Omental fat pad (tissue), 4 donors: ENCODE measurements at places on chromosomes 5 and 9. TPM values are rescaled to one million over a fixed set of nuclear protein-coding genes. Genes with fewer than 3 reads are reported as not detected.

GRCh38 chr5:180498378-180498777 is 4.2 kb downstream of the CNOT6 start:
- no peak for DNase-seq

DNA sequence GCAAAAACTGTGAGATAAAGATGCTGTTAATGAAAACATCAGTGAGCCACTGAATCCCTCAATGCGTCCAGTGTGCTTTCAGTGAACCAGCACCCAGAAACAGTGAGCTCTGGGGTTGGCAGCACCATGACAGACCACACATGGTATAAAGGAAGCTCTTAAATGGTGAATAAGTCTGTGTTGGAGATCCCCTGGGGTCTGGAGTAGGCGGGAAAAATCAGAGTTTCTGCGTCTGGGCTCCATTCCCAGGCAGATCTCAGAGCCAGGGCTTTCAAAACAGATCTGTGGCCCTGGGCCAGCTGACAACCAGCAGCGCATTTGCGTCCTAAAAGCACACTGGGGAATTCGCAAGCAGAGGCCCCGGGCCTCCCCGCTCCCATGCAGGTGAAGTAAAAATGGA is 233.5 kb downstream of the FRMD3 start:
- DNase-seq = peak; percentile 35

GRCh38 chr9:105973951-105974351 is 279.6 kb downstream of the TMEM38B start:
- DNase-seq = no peak

- DNase-seq = no peak
These were observed 1.0 kb downstream of the FPGS start for GRCh38 chr9:127803507-127804352.

GRCh38 chr5:129399069-129399468 is 61.0 kb upstream of the ADAMTS19 start:
- no peak for DNase-seq

GRCh38 chr9:134660407-134660806 is 18.8 kb downstream of the COL5A1 start:
- no peak for DNase-seq

DNA sequence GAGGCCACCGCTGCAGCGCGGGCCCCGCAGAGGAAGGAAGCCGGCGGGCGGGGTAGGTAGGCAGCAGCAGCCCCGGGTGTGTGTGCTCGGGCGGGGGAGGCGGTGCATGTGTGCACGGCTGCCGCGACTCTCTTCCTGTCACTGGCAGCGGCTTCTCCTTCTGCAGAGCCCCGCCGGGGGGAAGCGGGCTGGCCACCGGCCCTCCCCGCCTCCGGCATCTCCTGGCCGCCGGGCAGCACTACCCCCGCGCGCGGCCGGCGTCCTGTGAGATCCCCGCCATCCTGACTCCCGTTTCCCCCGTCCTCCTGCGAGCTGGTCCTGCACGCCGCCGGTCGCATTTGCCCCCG is 315 bp downstream of the PIK3R1 start:
- no peak for DNase-seq

- no peak for DNase-seq
These were observed 161.0 kb upstream of the CCDC152 start for GRCh38 chr5:42595597-42595996.

DNA sequence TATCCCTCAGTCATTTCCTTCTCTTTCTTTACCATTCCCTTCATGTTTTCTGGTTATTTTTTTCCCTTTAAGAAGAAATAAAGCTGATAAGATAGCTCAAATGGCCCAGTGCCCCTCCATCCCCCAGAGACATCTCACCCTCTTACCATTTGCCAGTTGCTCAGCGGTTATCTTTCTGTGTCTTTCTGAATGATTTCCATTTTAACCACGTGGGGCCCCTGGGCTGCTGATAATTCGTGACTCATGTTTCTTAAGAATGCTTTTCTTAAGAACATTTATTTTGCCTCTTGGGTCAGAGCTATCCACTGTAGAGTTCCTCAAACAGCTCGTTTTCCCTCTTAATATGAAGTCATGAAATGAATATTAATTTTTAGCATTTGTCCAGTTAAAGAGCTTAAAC is 147.8 kb downstream of the MAST4 start:
- no peak for DNase-seq

- no peak for DNase-seq
These were observed 829.2 kb upstream of the DMAC1 start for GRCh38 chr9:8628791-8629190.

DNA sequence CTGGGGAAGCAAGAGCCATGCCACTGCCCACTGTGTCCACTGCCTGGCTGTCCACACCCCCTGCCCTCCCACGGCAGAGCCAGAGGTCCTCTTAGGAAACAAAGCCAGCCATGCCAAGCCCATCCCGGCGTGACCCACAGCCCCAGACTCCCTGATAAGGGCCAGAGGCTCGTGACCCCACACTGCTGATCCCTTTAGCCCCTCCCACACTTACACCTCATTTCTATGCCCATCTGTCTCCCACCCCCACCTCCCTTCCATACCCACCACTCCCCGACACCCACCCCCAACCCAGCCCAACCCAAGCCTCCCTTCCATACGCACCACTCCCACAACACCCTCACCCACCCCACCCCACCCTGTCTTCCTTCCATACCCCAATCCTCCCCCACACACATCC is 17.3 kb downstream of the PTGES start:
- DNase-seq = no peak

- no peak for DNase-seq
These were observed 1.8 kb downstream of the CCL28 start for GRCh38 chr5:43410414-43410813.

DNA sequence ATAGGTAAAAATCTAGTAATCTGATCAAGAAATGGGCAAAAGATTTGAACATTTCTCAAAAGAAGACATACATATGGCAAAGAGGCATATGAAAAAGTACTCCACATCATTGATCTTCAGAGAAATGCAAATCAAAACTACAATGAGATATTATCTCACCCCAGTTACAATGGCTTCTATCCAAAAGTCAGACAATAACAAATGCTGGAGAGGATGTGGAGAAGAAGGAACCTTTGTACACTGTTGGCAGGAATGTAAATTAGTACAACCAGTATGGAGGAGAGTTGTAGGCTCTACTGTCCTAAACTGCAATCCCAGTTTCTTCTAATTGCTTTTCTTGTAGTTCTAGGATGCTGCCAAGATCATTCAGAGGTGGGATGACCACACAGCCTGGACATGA is 193.5 kb upstream of the RFX3 start:
- no peak for DNase-seq

- no peak for DNase-seq
These were observed 6.1 kb upstream of the RCL1 start for GRCh38 chr9:4786599-4786998.

- no peak for DNase-seq
These were observed 14.5 kb upstream of the RPL26L1 start for GRCh38 chr5:172944741-172945140.

DNA sequence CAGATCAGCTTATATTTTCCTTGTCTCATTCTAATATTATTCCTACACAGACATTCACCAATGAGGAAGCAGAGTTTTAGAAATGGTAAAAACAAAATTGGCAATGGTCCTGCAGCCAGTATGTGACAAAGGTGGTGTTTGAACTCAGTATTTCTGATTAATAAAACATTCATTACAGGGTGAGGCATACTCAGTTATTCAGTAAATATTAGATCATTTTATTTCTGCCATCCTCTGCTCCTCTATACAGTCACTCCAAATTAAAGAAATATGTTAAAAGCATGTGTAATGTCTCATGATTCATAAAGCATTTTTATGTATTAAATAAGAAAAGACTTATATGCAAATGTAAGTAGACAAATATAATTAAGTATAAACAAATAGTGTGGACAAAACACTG is 684.6 kb upstream of the ACO1 start:
- DNase-seq = no peak

DNA sequence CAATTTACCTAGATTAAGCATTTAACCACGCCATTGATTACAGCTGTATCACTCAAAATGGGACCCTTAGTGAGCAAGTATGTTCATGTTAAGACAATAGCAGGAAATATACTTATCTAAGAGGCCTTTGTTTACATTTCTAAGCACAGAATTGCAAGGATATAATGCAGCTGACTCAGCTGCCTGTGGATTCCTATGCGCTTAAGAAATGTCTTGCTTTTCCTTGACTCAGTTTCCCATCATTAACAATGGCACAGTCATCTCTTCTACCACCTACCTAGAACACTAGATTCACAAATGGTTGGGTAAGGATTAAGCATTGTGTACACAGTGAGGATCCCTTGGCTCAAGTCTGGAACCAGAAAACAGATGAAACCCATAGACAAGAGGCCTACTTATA is 163.8 kb downstream of the TSSK1B start:
- no peak for DNase-seq

- DNase-seq = no peak
These were observed 115.7 kb downstream of the SUSD1 start for GRCh38 chr9:112059145-112059965.

- DNase-seq = peak; percentile 86
These were observed 9.0 kb downstream of the PRRC2B start for GRCh38 chr9:131402738-131403492.

DNA sequence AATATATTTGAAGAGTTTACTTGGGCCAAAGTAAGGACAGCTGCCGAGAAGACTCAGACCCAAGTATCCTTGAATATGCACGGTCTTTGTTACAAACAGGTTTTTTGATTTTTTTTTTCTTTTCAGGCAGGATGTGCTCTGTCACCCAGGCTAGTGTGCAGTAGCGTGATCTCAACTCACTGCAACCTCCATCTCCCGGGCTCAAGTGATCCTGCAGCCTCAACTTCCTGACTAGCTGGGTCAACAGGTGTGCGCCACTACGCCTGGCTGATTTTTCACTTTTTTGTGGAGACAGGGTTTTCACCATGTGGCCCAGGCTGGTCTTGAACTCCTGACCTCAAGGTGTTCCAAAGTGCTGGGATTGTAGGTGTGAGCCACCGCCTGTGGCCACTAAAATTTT is 27.4 kb downstream of the JMY start:
- DNase-seq = no peak

DNA sequence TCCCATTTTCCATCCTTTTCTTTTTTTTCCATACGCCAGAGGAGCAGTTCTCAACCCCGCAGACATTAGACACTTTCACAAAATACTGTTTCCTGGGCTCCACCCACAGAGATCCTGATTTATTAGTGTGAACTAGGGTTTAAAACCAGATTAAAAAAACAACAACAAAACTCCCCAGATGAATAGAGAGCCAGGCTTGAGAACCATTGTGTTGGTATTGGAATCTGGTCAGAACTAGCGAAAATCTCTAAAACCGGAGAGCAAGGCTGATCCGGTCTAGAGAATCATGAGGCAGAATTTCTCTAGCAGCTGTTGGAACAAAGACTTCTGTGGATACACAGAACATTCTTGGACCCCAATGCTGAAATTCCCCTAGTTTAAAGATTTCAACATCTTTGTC is 173.0 kb downstream of the PCSK1 start:
- DNase-seq = no peak

- no peak for DNase-seq
These were observed 36.2 kb downstream of the PTCD2 start for GRCh38 chr5:72356361-72356760.

DNA sequence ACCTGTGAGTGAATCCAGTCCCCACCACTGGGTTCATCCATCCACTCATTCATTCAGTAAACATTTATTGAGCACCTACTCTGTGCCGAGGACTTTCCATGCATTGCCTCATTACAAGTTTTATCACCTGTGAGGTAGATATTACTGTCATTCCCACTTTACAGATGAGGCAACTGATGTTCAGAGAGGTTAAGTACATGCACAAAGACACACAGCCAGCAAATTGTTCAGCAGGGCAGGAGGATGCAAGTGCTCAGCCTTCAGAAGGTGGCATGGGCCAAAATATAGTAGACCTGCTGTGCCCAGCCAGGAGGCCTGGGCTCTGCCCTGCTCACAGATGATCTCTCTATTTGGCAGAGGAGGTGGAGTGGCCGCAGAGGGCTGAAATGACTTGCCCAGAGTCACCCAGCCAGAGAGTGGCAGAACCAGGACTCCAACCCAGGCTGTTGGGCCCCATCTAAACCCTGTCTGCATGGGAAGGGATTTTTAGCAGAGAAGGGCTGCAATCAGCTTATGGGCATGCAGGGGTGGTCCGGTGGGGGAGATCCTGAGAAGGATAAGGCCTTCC is 7.6 kb upstream of the NEURL1B start:
- DNase-seq = no peak

DNA sequence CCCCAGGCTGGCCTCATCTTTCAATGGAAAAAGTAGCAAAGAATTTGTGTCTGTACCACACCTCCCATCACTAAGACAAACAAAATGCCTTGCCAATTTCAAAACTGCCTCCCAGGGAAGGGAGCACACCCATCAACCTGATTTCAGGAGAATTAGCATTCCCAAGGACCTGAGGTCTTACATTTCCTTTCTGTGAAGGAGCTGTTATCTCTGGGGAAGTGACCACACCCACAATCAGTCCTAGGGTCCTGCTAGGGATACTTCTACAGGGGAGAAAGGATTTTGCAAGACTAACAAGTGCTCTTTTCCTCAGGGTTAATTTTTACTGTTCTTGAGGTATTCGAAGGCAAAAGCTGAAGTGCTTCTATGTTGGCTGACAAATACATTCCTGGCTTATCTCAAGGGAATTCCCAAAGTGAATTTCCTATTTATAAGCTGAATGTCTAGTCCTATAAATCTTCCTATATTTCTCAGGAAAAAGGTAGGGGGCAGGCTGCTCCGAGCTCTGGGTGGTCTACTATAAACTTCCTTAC is 97.4 kb upstream of the ITGA1 start:
- DNase-seq = no peak

DNA sequence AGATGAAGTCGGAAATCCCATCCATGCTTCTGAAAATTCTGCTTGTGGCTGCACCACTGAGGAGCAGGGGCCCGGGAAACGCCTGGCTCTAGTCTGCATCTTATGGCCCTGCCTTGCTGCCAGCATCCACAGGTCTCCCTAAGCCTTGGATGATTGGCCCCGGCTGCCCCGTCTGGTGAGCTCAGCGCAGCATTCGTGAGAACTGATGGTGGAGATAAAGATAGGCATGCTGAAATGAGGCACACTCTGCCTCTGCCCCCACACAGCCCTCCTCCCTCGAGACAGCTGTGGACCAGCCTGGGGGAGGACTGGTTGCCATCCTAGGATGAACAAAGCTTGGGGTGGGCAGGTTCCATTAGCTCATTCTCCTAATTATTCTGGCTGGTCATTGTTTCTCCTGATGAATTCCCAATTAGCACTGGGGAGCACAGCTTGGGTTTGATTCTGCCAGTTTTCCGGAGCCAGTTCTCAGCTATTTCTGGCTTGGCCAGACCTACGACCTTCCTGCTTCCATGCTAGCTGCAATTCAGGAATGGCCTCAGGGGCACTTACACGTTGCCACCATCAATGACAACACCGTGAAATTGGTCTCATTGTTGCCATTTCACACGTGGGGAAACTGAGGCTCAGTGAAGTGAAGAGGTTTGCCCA is 62.8 kb upstream of the CPEB4 start:
- DNase-seq = no peak

GRCh38 chr5:151612689-151613427 is 21.7 kb upstream of the FAT2 start:
- no peak for DNase-seq

EGFLAM gene
- 103 TPM for total RNA-seq

MYMK gene
- total RNA-seq = not detected

CEL gene
- total RNA-seq = 0.36 TPM

CLINT1 gene
- 97.2 TPM for total RNA-seq

EIF4EBP3 gene
- 35.7 TPM for total RNA-seq

SNCB gene
- not detected for total RNA-seq

CCDC183 gene
- 1.5 TPM for total RNA-seq

TAF1L gene
- total RNA-seq = not detected

CDH9 gene
- total RNA-seq = not detected

PRDM9 gene
- total RNA-seq = not detected

SWI5 gene
- 33.3 TPM for total RNA-seq

SLIT3 gene
- 89.0 TPM for total RNA-seq

ALAD gene
- 26.3 TPM for total RNA-seq

PLCXD3 gene
- total RNA-seq = 12.1 TPM

FBP2 gene
- not detected for total RNA-seq

CER1 gene
- total RNA-seq = not detected
